ENCODE measurements at places on chromosomes 12 and 14. TPM values are rescaled to one million over a fixed set of nuclear protein-coding genes. Genes with fewer than 3 reads are reported as not detected.

- peaks cover 12% of the 10 kb centered on the region for H3K27me3 ChIP-seq
- H3K27ac ChIP-seq, result peak overlapping the region; percentile 68
- peaks cover 12% of the 10 kb centered on the region for H3K4me1 ChIP-seq
- no peaks in the 10 kb centered on the region for H3K36me3 ChIP-seq
Measured at GRCh38 chr12:69688471-69689427, 10.4 kb downstream of the BEST3 start.

DNA sequence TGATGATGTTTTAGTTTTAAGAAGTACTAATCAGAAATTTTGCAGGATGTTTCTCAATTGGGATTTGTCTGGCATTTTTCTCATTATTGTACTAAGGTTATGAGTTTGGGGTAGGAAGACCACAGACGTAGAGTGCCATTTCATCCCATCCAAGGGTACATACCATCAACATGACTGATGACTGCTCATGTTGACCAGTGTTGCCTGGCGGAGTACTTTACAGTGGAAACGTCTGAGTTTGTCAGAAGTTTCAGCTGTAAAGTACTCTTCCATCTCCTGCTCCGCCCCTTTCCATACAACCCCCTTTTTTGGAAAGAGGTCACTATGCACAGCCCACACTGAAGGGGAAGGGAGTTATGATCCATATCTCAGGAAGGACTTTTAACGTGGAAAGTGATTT lies 74.2 kb downstream of the RCOR1 start:
- no peak for DNase-seq
- H3K27me3 ChIP-seq, result no peaks in the 10 kb centered on the region
- no peak overlapping the region for H3K4me3 ChIP-seq
- H3K4me1 ChIP-seq, result peaks cover 38% of the 10 kb centered on the region
- H3K27ac ChIP-seq, result no peak overlapping the region
- H3K36me3 ChIP-seq, result peaks cover 2% of the 10 kb centered on the region

DNA sequence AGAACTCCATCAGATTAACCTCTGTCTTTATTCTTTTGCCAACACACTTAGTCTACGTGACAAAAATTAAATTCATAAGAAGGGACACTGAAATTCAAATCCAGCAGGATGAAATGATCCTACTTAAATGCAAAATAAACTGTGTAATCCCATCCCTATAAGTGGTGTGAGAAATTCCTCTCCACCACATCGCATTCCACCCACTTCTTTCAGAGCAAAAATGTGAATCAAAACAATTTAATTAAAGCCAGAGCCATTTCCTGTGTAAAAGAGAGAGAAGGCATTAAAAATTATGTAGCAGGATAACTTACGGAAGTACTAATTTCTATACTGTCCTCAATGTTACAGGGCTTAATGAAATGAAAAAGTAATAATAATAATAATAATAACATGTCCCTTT lies 844.3 kb downstream of the GALC start:
- peaks cover 6% of the 10 kb centered on the region for H3K4me1 ChIP-seq
- DNase-seq, result no peak
- H3K27ac ChIP-seq, result no peak overlapping the region
- H3K27me3 ChIP-seq, result no peaks in the 10 kb centered on the region

DNA sequence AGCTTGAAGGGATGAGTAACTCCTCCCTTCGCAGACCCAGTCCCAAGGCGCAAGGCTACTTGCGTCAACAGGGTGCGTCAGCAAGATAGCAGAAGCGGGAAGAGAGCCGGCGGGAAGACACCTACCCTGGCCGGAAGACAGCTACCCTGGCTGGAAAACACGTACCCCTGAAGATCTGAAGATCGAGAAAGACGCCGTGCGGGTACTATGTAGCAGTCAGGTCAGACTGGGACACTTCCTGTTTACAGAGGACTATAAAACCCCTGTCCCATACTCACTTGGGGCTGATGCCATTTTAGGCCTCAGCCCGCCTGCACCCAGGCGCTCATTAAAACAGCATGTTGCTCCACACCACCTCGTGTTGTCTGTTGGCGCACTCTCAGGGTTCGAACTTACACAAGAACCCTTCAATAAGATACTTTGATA lies 80.9 kb downstream of the ABCD2 start:
- DNase-seq, result no peak
- H3K27me3 ChIP-seq, result no peaks in the 10 kb centered on the region
- H3K4me1 ChIP-seq, result no peaks in the 10 kb centered on the region
- no peaks in the 10 kb centered on the region for H3K36me3 ChIP-seq

GRCh38 chr12:124913474-124914391 lies 717 bp downstream of the UBC start:
- H3K4me3 ChIP-seq, result peak overlapping the region; percentile 100
- peak; percentile 75 for DNase-seq
- H3K27ac ChIP-seq, result peak overlapping the region; percentile 100
- H3K27me3 ChIP-seq, result no peaks in the 10 kb centered on the region
- H3K36me3 ChIP-seq, result peaks cover 35% of the 10 kb centered on the region

- H3K4me3 ChIP-seq, result no peak within 1 kb of the TSS
- no peak within 1 kb of the TSS for H3K27ac ChIP-seq
- H3K4me1 ChIP-seq, result no peaks in the 10 kb centered on the region
- no peak for DNase-seq
- peaks cover 3% of the 10 kb centered on the region for H3K36me3 ChIP-seq
- H3K27me3 ChIP-seq, result no peaks in the 10 kb centered on the region
Measured at GRCh38 chr12:6444704-6445688, at the start of gene CD27. TSS of gene CD27 (plus strand) at chr12:6444955. CDS start at chr12:6445096, 141 bp downstream.

DNA sequence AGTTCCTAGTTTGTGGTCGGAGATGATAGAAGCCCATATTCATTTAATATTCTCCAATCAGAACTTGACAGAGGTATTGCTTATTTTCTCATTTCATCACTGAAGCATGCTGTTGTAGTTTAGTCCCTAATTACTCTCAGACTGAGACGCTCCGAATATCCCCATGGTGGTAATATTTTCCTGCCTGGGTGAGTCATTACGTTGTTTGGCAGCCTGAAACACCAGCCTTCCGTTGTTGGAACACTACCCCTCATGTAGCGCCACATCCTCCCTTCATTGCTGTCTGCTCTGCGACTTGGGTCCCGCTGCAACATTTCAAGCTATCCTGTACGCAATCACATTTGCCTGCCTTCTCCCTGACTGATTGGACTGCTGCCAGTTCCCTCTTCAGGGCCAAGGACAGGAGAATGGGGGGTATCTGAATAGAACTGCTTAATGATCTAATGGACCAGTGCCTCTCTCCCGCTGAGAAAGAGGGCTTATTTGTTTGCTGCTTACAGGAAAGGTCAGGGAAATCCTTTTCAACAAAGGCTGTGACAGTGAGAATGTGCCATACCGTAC lies 369.1 kb downstream of the NPAS3 start:
- H3K27me3 ChIP-seq, result peaks cover 2% of the 10 kb centered on the region
- no peak overlapping the region for H3K27ac ChIP-seq
- H3K4me3 ChIP-seq, result no peak overlapping the region

- peaks cover 45% of the 10 kb centered on the region for H3K27me3 ChIP-seq
- H3K27ac ChIP-seq, result peak overlapping the region; percentile 95
- H3K36me3 ChIP-seq, result no peaks in the 10 kb centered on the region
Measured at GRCh38 chr12:29147731-29148595, 1.1 kb upstream of the FAR2 start.

DNA sequence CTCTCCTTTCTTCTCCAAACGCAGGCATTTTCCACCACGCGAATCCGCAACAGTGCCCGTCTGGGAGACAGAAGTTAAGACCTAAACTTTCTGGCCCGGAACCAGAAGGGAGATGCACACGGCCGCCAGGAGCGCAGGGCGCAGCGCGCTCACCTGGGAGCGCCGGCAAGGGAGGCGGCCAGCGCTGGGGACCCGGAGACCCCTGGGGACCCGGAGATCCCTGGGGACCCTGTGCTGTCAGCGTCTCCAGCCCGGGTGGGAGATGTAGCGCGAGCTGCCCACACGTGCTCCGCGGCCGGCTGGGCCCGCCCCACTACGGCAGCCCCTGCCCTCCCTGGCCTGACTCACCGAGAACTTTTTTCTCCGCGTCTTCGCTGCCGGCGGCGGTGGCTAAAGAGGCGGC lies 620 bp downstream of the YBX3 start:
- peaks cover 22% of the 10 kb centered on the region for H3K27me3 ChIP-seq
- peaks cover 3% of the 10 kb centered on the region for H3K36me3 ChIP-seq
- peak overlapping the region; percentile 92 for H3K4me3 ChIP-seq
- peak overlapping the region; percentile 96 for H3K27ac ChIP-seq

DNA sequence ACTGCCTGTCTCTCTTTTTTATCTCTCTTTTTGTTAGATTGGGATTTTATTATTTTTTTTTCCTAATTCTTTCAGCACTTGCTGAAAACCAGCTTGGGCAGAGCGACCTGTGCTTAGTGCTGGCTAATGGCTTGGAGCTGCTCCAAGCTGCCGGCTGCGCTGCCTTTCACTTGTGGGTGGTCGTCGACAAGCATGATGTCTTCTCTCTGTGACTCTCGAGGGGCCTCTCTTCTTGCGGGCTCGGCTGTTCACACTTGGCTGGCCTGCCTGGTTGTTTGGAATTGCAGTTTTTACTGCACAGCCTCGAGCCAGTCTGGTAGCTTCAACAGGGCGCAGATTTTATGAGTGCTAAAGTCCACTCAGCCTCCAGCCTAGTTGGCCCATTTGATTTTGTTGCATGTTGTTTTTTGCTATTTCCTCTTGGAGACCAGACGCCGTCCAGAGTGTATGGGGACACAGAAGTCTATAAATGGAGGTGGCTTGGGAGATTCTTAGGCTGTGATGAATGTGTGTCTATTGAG lies 18.6 kb downstream of the TPCN1 start:
- peaks cover under 1% of the 10 kb centered on the region for H3K36me3 ChIP-seq
- H3K27me3 ChIP-seq, result no peaks in the 10 kb centered on the region
- no peak overlapping the region for H3K27ac ChIP-seq
- H3K4me1 ChIP-seq, result peaks cover 24% of the 10 kb centered on the region

GRCh38 chr12:100494538-100494937 lies 20.9 kb downstream of the NR1H4 start:
- no peaks in the 10 kb centered on the region for H3K4me1 ChIP-seq
- no peaks in the 10 kb centered on the region for H3K27me3 ChIP-seq
- DNase-seq, result no peak
- H3K27ac ChIP-seq, result no peak overlapping the region

DNA sequence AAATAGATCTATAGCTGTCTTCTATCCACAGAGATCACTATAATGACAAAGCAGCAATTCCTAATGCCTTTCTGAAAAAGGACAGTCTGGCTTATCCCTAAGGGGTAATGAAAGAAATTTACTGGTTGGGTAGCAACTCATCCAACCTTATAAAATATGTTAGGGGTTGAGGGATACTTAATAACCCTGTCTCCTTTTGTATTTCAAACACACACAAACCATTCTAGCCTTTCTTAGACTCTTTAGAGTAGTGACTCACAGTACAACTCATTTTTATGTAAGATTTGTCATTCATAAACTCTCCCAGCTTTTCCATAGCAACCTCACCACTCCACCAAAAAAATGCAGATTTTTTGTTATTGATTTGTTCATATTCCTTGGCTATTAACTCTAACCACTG lies 167.9 kb downstream of the FSCB start:
- H3K36me3 ChIP-seq, result no peaks in the 10 kb centered on the region
- peaks cover 13% of the 10 kb centered on the region for H3K4me1 ChIP-seq
- H3K27ac ChIP-seq, result no peak overlapping the region
- no peak for DNase-seq

- no peaks in the 10 kb centered on the region for H3K27me3 ChIP-seq
- H3K27ac ChIP-seq, result no peak overlapping the region
- H3K36me3 ChIP-seq, result peaks cover 2% of the 10 kb centered on the region
- DNase-seq, result no peak
Measured at GRCh38 chr14:71473843-71474242, 458.4 kb upstream of the RGS6 start.

GRCh38 chr12:47350062-47350408 lies 270.3 kb upstream of the AMIGO2 start:
- H3K36me3 ChIP-seq, result no peaks in the 10 kb centered on the region
- peaks cover 10% of the 10 kb centered on the region for H3K4me1 ChIP-seq
- no peak overlapping the region for H3K27ac ChIP-seq
- H3K27me3 ChIP-seq, result no peaks in the 10 kb centered on the region
- no peak for DNase-seq

- no peaks in the 10 kb centered on the region for H3K27me3 ChIP-seq
- H3K4me1 ChIP-seq, result no peaks in the 10 kb centered on the region
- no peak for DNase-seq
- no peak overlapping the region for H3K4me3 ChIP-seq
- peaks cover 6% of the 10 kb centered on the region for H3K36me3 ChIP-seq
- H3K27ac ChIP-seq, result no peak overlapping the region
Measured at GRCh38 chr12:131947482-131948027, 2.2 kb upstream of the EP400 start.

- H3K4me3 ChIP-seq, result no peak overlapping the region
- peaks cover 37% of the 10 kb centered on the region for H3K4me1 ChIP-seq
- no peak overlapping the region for H3K27ac ChIP-seq
- H3K27me3 ChIP-seq, result no peaks in the 10 kb centered on the region
Measured at GRCh38 chr12:11767798-11768197, 118.3 kb downstream of the ETV6 start.

DNA sequence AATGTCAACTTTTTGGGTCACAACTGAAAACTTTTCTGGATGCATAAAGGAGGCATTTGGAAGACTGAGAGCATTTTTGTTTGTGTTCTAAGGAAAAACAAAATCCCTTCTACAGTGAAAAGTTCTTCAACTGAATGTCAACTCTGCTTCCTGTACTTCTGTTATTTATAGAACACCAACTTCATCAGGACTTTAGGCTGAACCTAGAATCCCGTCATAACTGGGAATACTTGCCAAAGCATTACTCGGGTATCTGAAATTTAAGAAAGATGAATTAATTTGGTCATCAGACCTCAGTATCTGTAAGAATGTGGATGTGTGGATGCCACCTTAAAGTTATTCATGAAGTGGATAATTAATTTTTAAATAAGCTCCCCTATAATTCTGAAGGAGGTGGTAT lies 73.2 kb downstream of the FERMT2 start:
- no peaks in the 10 kb centered on the region for H3K27me3 ChIP-seq
- DNase-seq, result no peak
- peaks cover 18% of the 10 kb centered on the region for H3K36me3 ChIP-seq
- H3K27ac ChIP-seq, result no peak overlapping the region
- no peaks in the 10 kb centered on the region for H3K4me1 ChIP-seq

- H3K4me3 ChIP-seq, result no peak overlapping the region
- DNase-seq, result no peak
- H3K4me1 ChIP-seq, result no peaks in the 10 kb centered on the region
- H3K27me3 ChIP-seq, result peaks cover 11% of the 10 kb centered on the region
- no peak overlapping the region for H3K27ac ChIP-seq
Measured at GRCh38 chr14:101774006-101774795, 12.7 kb downstream of the PPP2R5C start.

BICDL1 gene
- total RNA-seq, result 11.7 TPM

CPM gene
- 28.0 TPM for total RNA-seq

LMO3 gene
- total RNA-seq, result 39.4 TPM

OR8S1 gene
- not detected for total RNA-seq

RAB15 gene
- total RNA-seq, result 27.6 TPM

All from progenitor cell of endocrine pancreas (in vitro differentiated cells).